T-helper 1 cell (primary cell): ENCODE measurements at places on chromosomes 1 and 21.
A peak's percentile ranks its signal among the peaks of the same experiment; 100 is the strongest.

DNA sequence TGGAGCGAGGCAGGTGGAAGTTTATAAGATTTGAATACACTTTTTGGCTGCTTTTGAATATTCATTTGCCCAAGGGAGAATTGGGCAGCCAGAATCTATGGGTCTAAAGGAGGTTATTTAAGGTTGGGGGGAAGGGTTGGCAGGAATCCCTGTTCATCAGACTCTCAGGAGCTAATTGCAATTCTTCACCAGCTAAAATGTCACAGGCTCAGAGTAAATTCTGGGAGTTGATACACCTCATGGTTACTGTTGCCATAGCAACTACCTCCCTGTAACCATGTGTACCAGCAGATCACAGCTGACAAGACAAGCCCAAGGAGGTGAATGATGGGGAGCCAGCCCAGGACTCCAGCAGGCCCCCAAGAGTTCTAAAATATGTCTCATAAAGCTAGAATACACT lies 75.5 kb downstream of the CAMK2N1 start:
- DNase-seq, result no peak

- DNase-seq, result no peak
Measured at GRCh38 chr21:38667291-38667870, 138.3 kb upstream of the ETS2 start.

- DNase-seq, result no peak
Measured at GRCh38 chr1:54611621-54612020, 11.7 kb downstream of the FAM151A start.

GRCh38 chr1:225674381-225674780 lies 21.5 kb upstream of the ENAH start:
- DNase-seq, result no peak

DNA sequence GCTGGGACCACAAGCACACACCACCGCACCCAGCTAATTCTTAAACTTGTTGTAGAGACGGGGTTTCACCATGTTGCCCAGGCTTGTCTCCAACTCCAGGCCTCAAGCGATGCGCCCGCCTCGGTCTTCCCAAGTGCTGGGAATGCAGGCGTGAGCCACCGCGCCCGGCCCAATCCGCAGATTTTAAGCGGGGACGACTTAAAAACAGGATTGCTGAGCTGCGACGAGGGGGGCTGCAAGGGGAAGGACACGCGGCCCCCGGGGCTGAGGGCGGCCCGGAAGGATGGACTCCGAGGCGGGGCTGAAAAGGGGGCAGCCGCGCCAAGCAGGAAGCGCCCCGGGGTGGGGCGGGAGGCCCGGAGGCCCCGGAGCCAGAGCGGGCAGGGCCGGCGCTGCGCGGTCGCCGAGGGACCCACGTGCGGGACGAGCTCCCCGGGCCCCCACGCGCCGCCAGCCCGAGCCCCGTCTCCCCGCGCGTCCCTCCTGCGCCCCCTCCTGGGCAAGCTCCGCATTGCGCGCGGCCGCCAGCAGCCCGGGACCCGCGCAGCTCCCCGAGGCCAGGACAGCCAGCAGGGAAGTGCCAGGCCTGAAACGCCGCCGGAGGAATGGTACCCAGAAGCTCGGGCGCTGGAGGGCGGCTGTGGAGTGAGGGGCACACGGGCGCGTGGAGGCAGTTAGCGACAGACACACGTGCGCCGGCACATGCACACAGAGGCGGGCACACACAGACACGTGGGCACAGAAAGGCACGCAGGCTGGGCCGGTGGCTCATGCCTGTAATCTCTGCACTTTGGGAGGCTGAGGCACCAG lies 5.5 kb upstream of the PRKCZ start:
- peak; percentile 73 for DNase-seq

DNA sequence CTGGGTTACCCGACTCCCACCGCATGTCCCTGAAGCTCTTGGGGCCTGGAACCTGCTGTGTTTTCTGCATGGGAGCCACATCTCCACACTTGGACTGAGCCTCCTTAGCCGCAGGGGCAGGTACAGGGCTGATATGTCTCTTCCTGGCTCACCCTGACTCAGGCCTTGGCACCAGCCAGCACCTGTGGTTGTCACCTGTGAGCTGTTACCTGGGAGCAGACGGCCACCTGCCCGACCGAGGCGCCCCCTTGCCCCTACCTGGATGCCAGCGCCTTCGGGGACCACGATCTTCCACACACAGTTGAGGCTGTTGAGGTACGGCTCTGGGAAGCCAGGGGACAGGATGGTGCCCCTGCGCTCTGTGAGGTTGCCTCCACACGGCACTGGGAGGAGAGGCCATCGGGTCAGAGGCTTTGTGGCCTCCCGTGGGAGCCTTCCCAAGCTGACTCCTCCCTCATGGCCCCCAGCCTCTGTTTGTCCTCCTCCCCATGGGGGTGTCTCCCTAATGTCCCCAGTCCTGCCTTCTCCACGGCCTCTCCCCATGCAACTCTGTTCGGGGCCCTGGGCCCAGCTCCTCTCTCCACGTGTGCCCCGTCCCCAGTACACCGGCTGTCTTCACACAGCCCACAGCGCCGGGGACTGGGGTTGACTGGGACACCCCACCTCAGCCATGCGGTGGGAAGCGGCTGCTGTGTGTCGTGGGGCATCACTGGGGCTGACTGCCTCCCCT lies 152.0 kb downstream of the ZSCAN20 start:
- no peak for DNase-seq
